H54 (cell line): ENCODE measurements at places on chromosomes 2 and 18.

GRCh38 chr2:74441170-74441689 is 507 bp downstream of the RTKN start:
- no peak for DNase-seq

- no peak for DNase-seq
These were observed 173.8 kb downstream of the BCL11A start for GRCh38 chr2:60379684-60380083.

DNA sequence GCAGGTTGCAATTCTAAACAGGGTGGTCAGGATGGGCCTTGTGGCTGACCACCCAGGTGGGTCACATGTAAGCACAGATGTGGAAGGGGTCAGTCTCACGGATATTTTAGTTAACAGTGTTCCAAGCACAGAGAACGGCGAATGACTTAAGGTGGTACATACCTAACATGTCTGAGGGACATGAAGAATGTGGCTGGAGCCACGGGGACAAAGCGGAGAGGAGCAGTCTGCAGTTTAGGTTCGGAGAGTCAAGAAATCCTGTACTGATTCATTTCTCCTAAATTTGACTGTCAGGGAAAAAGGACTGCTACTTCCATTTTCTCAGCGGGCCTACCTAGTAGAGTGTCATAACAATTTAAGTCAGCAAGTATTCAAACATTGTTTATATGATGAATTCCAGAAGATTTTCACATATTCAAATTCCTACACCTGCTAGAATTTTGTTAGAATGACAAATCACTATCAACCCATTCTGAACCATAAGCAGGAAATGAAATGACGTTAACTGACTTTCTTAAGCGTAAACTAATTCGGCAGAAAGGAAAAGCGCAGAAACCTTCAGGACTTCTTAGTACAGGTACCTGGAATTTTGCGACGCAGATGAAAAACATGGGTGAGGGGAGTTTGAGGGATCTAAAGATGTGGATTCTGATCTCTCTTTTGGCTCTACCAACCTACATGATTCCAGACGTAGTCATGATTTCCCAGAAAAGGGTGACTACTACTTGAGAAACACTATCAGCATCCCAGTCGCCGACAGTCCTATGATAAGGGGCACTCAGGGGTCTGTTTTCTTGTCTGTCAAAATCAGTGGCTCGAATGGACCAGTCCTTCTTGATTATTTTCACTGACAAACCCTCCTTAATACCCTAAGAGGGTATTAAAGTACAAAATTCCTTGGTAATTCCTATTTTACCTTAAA is 41.3 kb downstream of the PTPN2 start:
- no peak for DNase-seq

GRCh38 chr2:126038861-126039260 is 617.1 kb upstream of the GYPC start:
- no peak for DNase-seq

- no peak for DNase-seq
These were observed 212.6 kb downstream of the PMAIP1 start for GRCh38 chr18:60112369-60112768.

DNA sequence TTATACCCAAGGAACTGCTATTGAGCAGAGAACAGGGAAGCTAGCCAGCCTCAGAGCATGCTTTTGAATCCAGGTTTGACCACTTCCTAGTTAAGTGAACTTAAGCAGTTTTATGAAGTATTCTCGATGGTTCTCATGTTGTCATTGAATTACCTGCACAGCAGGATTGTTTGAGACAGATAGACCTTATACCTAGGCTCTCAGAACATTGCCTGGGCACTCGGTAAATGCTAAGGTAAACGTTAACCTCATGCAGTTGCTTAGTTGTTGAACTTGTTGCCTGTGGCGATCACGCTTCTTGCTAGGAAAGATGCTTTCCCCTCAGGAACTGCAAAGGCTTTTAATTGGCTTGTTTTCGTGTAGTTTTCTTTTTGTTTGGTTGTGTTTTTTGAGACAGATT is 34.0 kb upstream of the CHMP1B start:
- no peak for DNase-seq

DNA sequence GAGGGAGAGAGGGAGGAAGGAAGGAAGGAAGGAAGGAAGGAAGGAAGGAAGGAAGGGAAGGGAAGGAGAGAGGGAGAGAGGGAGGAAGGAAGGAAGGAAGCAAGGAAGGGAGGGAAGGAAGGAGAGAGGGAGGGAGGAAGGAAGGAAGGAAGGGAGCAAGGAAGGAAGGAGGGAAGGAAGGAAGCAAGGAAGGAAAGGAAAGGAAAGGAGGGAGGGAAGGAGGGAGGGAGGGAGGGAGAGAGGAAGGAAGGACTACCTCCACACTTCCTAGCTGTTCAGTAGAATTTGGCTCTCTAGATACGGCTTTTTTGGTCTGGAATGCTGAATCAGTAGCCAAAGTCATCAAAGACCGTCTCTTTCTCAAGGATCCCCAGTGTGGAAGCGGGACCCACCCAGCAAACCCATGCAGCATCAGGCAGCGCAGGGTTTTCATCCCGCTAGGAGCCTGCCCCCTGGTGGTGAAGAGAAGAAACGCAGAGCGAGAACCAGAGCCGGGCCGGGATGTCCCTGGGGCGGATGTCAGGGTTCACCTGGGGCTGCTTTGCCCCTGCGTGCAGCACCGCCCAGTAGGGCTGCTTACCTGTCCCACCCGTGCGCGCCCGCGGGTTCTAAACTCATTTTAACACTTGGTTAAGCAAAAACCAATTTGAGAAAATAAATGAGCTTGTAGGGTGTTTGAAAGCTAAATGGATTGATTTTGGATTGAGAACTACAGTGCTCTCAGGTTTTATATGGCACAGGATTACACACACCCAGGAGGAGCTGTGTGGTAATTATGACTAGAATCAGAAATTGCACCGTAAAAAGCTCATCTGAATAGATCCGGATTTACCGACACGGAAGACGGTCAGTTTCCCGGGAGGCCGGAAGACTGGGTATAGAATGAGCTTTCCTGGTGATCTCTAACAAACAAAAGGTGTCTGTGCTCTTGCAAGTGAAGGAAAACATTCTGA is 48.1 kb upstream of the ARL4C start:
- DNase-seq, result peak; percentile 82

DNA sequence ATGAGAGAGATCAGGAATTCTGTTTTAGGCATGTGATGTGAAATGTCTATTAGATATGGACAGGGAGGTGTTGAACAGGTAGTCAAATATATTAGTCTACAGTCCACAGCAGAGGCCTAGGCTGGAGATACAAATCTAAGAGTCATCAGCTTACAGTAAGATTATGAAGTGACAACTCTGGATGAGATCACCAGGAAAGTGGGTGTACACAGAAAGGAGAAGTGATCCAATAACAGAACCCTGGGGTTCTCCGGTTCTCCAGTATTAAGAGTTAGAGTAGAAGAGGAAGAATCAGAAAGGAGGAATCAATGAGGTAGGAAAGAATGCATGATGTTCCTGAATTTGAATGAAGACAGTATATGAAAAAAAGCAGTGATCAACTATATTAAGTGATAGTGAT is 362.3 kb downstream of the FIGN start:
- DNase-seq, result no peak

DNA sequence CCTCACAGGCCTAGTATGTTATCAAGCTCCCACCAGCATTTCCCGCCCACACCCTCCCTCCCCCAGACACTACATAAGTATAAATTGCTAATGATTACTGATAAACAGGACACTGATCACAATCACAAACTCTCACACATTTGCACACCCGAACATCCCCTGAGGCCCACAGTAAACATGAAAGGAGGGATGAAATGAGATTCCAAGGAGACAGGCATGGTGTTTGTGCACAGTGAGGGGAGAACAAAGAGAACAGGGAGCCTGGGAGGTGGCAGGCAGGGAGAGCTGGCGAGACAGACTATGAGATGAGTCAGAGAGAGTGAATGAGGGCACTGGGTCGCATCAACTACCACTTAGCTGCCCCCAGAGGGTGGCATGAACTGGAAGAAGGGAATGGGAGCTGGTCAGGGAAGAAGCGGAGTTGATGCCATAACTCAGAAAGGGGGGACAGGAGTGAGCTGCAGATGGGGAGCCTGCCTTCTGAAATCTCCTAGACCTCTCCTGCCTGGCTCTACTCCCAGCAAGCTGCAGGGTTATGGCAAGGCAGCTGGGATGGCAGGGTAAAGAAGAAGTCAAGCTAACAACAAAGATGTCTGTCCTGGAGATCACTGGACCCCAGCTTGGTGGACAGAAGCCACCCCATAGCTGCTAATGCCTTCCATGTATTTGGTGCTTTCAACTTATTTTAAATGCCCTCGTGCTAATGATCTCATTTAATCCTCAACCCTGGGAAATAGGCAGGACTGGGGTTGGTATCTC is 5.1 kb downstream of the KIF3C start:
- peak; percentile 52 for DNase-seq

GRCh38 chr2:100862081-100862480 is 42.1 kb downstream of the NPAS2 start:
- DNase-seq, result no peak

GRCh38 chr2:28234807-28235206 is 157.9 kb upstream of the FOSL2 start:
- no peak for DNase-seq

DNA sequence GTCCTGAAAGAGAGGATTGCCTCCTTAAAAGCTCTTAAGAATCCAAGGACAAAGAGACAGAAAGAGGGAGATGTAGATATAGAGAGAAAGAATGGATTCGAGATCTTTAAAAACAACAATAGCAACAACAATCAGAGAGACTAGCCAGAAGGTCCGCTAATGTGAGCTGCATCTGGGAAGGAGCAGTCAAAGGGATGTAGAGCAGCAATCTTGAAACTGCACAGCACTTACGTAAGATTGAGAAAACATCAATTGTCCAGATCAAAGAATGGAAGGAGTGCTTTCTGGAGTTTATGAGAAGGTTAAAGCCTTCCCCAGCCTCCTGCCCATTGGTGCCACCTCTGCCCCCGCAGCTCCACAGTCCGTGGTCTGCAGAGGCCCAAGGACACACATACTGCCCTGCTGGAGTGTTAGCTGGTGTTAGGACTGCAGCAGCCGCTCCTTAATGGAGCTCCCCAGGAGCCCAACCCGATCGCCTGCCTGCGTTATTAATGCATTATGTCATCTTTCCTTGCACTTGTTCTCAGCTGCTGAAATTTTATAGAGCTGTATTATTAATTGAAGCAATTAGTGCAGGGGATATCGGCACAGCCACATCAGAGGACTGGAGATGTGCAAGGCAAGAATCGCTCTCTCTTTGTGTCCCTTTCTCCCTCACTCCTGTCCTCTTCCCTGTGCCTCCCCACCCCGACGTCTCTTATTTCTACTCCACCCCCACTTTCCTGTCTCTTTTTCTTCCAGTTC is 94.2 kb upstream of the STPG4 start:
- DNase-seq, result no peak

GRCh38 chr2:101007415-101008345 is 5.6 kb downstream of the RPL31 start:
- no peak for DNase-seq

DNA sequence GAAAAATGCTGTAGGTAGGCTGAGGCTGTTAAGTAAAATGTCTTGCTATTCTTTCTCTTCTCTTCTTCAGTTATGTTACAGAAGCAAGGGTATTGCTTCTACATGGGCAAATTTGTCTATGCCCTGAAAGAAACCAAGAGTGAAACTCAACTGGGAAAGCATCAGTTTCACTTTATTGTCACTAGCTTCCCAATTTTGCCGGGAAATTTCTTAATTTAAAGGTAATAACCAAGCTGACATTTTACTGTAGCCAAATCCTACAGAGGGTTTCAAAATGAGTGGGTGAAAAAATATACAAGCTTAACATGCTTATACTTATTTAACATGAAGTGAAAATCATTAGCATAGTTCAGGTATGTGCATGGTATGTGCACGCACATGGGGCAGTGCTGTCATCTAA is 3.2 kb downstream of the TANK start:
- DNase-seq, result no peak

DNA sequence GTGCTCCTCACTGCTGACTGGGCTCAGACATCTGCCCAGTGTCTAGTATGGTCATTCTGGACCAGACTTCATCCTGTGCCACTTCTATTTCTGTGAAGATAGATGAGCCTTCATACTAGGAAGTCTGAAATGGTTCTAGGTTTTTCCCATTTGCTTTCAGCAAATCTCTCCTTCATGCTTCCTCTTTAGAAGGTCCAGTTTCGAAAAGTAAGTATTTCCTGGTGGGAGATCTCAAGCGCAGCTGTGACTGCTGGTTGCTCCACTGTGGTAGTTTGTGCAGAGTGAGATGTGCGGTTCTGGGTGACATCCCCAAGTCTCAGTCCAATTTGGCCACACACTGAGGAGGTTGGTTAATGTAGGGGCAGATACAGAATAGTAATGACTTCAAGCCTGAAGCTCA is 14.4 kb downstream of the IL36B start:
- DNase-seq, result no peak

DNA sequence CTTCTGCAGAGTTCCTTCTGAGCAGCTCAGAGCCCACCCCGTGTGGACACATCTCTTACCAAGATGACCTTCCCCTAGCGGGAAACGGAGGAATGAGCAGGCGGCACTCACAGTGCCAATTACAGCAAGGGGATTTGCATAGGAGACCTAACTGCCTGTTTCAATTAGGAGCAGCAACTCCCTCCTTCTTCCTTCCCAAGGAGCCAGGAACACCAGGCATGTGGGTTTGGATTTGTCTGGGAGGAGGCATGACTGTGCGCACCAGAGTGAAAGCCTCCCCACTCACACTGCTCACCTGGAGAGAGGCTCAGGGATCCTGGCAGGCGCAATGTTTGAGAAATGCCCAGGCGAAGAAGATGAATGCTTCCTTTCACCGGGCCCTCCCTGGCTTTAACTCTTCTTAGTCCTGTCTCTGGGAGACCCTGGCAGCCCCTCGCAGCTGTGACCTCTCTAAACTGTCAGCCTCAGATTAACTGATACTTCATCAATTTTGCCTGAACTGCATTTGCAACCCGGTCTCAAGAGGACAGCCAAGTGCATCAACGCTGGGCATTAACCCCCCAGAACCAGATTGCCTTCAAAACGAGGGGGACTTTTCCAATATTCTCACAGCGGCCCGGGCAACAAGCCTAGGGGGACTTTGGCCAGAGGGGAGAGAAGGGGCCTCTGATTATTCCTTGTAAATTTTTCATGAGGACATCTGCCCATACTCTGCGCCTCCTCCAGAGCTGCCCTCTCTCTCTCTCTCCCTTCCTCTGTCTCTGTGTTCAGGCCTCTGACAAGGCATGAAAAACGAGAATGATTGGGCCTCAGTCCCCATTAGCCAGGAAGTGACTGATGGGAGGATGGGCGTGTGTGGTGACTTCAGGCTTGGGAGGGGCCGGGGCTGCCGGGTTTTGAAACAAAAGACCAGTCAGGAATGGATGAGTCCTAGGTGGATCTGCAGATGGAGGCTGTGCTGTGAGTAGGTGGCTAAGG is 93.8 kb downstream of the CMPK2 start:
- no peak for DNase-seq

- DNase-seq, result no peak
These were observed 110.4 kb upstream of the VRK2 start for GRCh38 chr2:57936216-57936615.
